Neural progenitor cell (in vitro differentiated cells): ENCODE measurements at places on chromosomes 4 and X.
A peak's percentile ranks its signal among the peaks of the same experiment; 100 is the strongest.

DNA sequence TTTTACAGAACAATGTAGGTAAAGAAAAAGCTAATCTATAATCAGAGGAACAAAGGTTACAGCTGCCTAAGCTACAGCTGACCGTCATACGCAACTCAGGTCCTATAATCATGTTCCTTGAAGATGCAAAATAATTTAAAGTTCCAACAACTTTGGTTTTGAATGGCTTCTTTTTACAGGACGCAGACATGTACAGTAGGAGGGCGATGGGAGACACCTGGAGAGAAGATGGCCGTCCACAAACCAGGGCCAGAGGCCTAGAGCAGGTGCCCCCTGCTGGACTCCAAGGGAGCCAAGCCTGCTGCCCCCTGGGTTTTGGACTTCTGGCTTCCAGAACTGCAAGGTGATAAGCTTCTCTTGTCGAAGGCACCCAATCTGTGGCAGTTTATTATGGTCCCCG, 10.6 kb downstream of the HGFAC start:
- H3K27ac ChIP-seq, result no peak overlapping the region
- peaks cover 5% of the 10 kb centered on the region for H3K27me3 ChIP-seq
- no peaks in the 10 kb centered on the region for H3K4me1 ChIP-seq

GRCh38 chr4:11427121-11427996, 1.3 kb downstream of the HS3ST1 start:
- no peaks in the 10 kb centered on the region for H3K36me3 ChIP-seq
- no peak overlapping the region for H3K27ac ChIP-seq
- peaks cover 75% of the 10 kb centered on the region for H3K27me3 ChIP-seq

DNA sequence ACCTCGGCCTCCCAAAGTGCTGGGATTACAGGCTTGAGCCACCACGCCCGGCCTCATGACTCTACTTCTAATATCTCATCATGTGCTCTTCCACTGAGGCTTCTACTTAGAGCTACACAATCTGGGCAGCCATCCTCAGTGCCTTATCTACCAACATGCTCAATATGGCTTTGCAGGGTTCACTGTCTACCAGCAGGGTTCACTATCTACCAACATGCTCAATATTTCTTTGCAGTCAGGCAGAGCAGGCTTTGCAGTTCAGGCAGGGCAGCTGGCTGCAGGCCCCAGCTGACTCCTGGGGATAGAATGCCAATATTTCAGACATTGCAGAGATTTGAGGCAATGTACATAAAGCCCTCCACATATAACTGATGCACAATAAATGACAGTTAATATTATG, 47.5 kb downstream of the PKD2 start:
- no peak overlapping the region for H3K4me3 ChIP-seq
- peak; percentile 60 for DNase-seq
- H3K27ac ChIP-seq, result no peak overlapping the region
- H3K4me1 ChIP-seq, result no peaks in the 10 kb centered on the region
- no peaks in the 10 kb centered on the region for H3K27me3 ChIP-seq

DNA sequence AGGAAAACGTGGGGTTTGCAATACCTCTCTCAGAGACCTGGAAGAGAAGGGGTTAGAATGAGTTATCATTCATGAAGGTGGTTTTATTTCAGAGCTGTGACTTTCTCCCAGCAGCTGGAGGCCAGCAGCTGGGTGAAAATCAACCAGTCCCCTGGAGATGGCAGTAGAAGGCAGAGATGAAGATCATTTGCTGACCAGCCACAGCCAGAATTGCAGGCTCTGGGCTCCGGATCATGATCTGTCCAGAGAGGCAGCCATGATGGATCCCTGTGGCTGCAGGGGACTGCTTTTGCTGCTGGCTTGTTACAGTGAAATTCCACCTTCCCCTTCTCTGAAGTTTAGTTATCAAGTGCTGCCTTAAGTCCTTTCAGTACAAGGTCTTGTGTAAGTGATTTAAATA, 46.9 kb upstream of the TAB3 start:
- H3K36me3 ChIP-seq, result no peaks in the 10 kb centered on the region
- no peak overlapping the region for H3K4me3 ChIP-seq
- no peaks in the 10 kb centered on the region for H3K27me3 ChIP-seq
- H3K27ac ChIP-seq, result no peak overlapping the region
- DNase-seq, result peak; percentile 24
- no peaks in the 10 kb centered on the region for H3K4me1 ChIP-seq

GRCh38 chr4:26978387-26979053, 117.9 kb downstream of the STIM2 start:
- H3K27me3 ChIP-seq, result no peaks in the 10 kb centered on the region
- no peaks in the 10 kb centered on the region for H3K4me1 ChIP-seq
- H3K36me3 ChIP-seq, result no peaks in the 10 kb centered on the region
- no peak overlapping the region for H3K27ac ChIP-seq
- DNase-seq, result no peak
- H3K4me3 ChIP-seq, result no peak overlapping the region

DNA sequence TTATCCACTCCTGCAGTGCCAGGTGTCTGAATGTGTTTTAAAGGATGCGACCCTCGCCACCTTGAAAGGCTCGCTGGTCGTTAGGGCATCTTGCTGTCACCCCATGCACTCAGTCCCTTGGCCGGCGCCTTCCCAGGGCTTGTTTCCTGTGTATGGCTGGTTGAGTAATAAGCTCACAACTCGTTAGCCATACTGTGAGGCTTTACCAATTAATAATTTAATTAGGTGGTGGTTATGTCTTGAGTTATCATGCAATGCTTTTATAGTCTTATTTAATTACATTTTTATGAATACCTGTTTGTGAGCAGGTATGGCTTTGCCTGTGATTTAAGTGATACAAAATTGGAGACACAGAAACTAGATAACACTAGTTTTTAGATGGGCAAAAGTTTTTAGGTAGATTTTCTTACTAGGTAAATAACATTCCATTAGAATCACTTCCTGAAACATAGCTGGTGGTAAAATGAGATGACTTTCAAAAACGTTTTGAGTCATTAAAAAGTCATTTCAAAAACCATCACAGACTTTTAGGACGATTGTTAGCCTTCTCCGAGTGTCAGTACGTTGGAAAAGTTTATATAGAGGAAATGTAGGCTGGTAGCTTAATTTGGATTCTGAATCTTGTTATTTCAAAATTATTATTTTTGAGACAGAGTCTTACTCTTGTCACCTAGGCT, 18.2 kb downstream of the PTTG2 start:
- no peaks in the 10 kb centered on the region for H3K36me3 ChIP-seq
- H3K27me3 ChIP-seq, result no peaks in the 10 kb centered on the region
- peak overlapping the region; percentile 73 for H3K4me3 ChIP-seq
- peak; percentile 35 for DNase-seq
- H3K27ac ChIP-seq, result no peak overlapping the region

GRCh38 chrX:34770511-34770910, 113.4 kb upstream of the TMEM47 start:
- no peak for DNase-seq
- H3K4me1 ChIP-seq, result peaks cover 18% of the 10 kb centered on the region
- H3K36me3 ChIP-seq, result no peaks in the 10 kb centered on the region
- no peak overlapping the region for H3K4me3 ChIP-seq
